ENCODE measurements at places on chromosomes 2 and 18. TPM values are rescaled to one million over a fixed set of nuclear protein-coding genes. Genes with fewer than 3 reads are reported as not detected.

Gene CFAP53
- total RNA-seq = 0.34 TPM

Gene ZFAND2B
- 28.2 TPM for total RNA-seq

Gene ST8SIA3
- total RNA-seq = not detected

Gene ACYP2
- total RNA-seq = 7.6 TPM

Gene FMNL2
- 12.6 TPM for total RNA-seq

Gene HMSD
- total RNA-seq = 0.50 TPM

Gene NEU4
- total RNA-seq = not detected

Gene ICOS
- total RNA-seq = not detected

Gene UPP2
- not detected for total RNA-seq

Gene XDH
- total RNA-seq = 0.17 TPM

Gene C2orf72
- not detected for total RNA-seq

Gene CTAGE1
- not detected for total RNA-seq

Gene LHCGR
- total RNA-seq = not detected

Gene MTCL1
- total RNA-seq = 14.3 TPM

Gene CHST9
- not detected for total RNA-seq

Gene HOXD13
- not detected for total RNA-seq

Gene SERPINB10
- not detected for total RNA-seq

Gene MYO5B
- 0.17 TPM for total RNA-seq

Gene GPC1
- total RNA-seq = 135 TPM

Gene MCM6
- total RNA-seq = 44.4 TPM

Gene HTR2B
- total RNA-seq = under 0.01 TPM

Gene CDH7
- total RNA-seq = not detected

Gene THSD7B
- not detected for total RNA-seq

Gene ANKRD53
- 2.2 TPM for total RNA-seq

Gene ABCB11
- not detected for total RNA-seq

Gene ANKRD30BL
- not detected for total RNA-seq

Gene OSBPL1A
- 20.0 TPM for total RNA-seq

Gene TWSG1
- 48.5 TPM for total RNA-seq

Gene KIF1A
- total RNA-seq = not detected

Gene ACTG2
- 16.5 TPM for total RNA-seq

Gene HJURP
- total RNA-seq = 39.4 TPM

Gene INPP5D
- total RNA-seq = 0.15 TPM

Gene CNDP1
- total RNA-seq = 0.15 TPM

Gene AQP4
- total RNA-seq = not detected

Gene CNGA3
- total RNA-seq = not detected

Gene SERPINB13
- not detected for total RNA-seq

Gene ASPRV1
- 0.34 TPM for total RNA-seq

Gene GPAT2
- total RNA-seq = 2.5 TPM

All from bronchus fibroblast of lung (primary cell).